Lower lobe of right lung (tissue), 2 donors: ENCODE measurements at places on chromosomes 7 and 10. TPM values are rescaled to one million over a fixed set of nuclear protein-coding genes. Genes with fewer than 3 reads are reported as not detected.

GRCh38 chr10:43961523-43962345 lies 313.1 kb upstream of the ZNF32 start:
- no peaks in the 10 kb centered on the region for H3K27me3 ChIP-seq
- H3K4me3 ChIP-seq: no peak overlapping the region
- DNase-seq: no peak
- peaks cover 24% of the 10 kb centered on the region for H3K4me1 ChIP-seq
- no peaks in the 10 kb centered on the region for H3K36me3 ChIP-seq

GRCh38 chr10:51773681-51774080 lies 74.3 kb upstream of the CSTF2T start:
- H3K36me3 ChIP-seq: no peaks in the 10 kb centered on the region
- H3K4me3 ChIP-seq: no peak overlapping the region
- no peak overlapping the region for H3K27ac ChIP-seq
- no peaks in the 10 kb centered on the region for H3K4me1 ChIP-seq
- no peak for DNase-seq
- H3K27me3 ChIP-seq: no peaks in the 10 kb centered on the region

The BHLHA15 gene
- 1.2 TPM for total RNA-seq

The OPTN gene
- 53.4 TPM for total RNA-seq

- no peaks in the 10 kb centered on the region for H3K4me1 ChIP-seq
- H3K4me3 ChIP-seq: no peak overlapping the region
- no peak overlapping the region for H3K27ac ChIP-seq
- H3K27me3 ChIP-seq: no peaks in the 10 kb centered on the region
- no peak for DNase-seq
These were observed 126.7 kb downstream of the SORCS3 start for GRCh38 chr10:104767745-104768144.

The PLAU gene
- 29.0 TPM for total RNA-seq

DNA sequence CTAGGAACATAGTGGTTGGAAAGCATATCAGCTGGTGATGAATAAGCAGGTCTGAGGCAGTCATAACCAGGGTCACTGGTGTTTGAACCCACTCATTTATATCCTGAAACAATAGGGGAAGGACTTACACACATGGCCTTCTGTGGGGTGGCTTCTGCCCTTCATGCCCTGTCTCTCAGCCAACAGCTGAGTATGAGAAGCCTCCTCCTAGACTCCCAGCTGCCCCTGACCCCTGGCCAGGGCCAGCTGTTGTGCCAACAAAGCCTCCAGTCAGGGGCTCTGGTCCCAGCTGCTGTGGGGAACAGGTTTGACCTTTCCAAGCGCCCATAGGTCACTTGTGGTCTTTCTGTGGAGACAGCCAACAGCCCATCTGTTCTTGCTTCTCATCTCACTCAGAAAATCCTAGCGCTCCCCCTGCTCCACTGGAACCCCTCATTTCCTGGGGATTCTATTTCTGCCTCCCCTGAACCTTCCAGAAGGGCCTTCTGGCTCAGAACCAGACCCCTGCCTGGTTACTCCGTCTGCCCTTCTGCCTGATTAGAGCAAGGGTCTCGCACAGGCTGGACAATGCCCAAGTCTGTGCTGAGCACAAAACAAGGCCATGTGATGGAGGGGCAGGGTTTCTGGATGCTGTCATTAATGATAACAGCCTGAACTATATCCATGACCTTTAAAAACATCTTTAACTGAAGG lies 9.7 kb upstream of the PURB start:
- no peaks in the 10 kb centered on the region for H3K27me3 ChIP-seq
- no peaks in the 10 kb centered on the region for H3K4me1 ChIP-seq
- DNase-seq: no peak
- H3K27ac ChIP-seq: no peak overlapping the region

DNA sequence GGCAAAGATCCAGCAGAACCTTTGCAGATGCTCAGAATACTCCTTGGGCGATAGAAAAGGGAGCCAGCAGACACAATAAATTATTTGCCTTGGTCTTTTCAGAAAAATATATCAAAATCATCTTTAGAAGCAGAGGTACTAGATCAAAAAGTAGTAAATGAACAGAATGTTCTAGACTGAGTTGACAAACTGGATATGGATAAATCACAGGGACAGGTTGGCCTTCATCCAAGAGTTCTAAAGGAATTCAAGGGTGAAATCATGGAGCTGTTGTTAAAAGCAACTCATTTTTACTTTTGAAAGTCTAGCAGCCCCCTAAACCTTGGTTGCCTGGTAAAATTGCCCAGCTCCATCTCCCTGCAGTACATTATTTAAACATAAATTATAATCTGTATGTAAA lies 99.1 kb downstream of the PLCE1 start:
- H3K27me3 ChIP-seq: no peaks in the 10 kb centered on the region
- no peak overlapping the region for H3K27ac ChIP-seq
- no peak overlapping the region for H3K4me3 ChIP-seq

- DNase-seq: peak; percentile 59
- H3K36me3 ChIP-seq: no peaks in the 10 kb centered on the region
- H3K4me3 ChIP-seq: no peak overlapping the region
These were observed 17.9 kb upstream of the AGK start for GRCh38 chr7:141533149-141533949.

DNA sequence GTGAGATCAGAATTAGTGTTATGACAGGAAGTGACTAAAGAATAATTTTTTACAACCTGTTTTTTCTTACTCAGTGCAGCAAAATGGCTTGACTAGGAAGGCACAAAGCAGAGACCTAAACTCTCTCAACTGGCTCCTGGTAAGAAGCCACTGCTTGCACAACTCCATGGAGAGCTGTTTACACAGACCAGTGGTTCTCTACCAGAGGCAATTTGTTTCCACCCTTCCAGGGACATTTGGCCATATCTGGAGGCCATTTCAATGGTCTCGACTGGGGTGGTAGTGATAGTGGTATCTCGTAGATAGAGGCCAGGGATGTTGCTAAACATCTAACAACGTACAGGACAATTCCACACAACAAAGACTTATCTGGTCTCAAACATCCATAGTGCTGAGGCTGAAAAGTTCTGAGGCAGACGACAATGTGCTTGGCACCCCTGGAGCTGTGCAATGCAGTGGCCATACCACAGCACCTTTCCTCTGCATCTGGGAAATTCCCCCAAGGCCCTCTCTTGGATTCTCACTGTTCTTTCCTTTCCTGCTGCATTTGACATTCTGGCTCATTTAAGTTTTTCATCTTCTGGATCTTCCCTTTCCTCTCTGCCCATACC lies 105.4 kb upstream of the LAMB4 start:
- H3K4me1 ChIP-seq: no peaks in the 10 kb centered on the region
- H3K36me3 ChIP-seq: no peaks in the 10 kb centered on the region
- no peak overlapping the region for H3K27ac ChIP-seq
- no peak overlapping the region for H3K4me3 ChIP-seq

The GSTO2 gene
- 7.8 TPM for total RNA-seq
